ENCODE measurements at places on chromosomes 13 and 19. TPM values are rescaled to one million over a fixed set of nuclear protein-coding genes. Genes with fewer than 3 reads are reported as not detected.

GRCh38 chr19:44637390-44637764 is 6.3 kb upstream of the PVR start:
- no peak for DNase-seq

GRCh38 chr13:48334534-48335127 is 31.1 kb downstream of the RB1 start:
- peak; percentile 47 for DNase-seq

GRCh38 chr19:40239415-40240226 is 13.1 kb upstream of the CCNP start:
- DNase-seq: no peak

- DNase-seq: no peak
Measured at GRCh38 chr13:100630555-100630954, 42.0 kb upstream of the GGACT start.

DNA sequence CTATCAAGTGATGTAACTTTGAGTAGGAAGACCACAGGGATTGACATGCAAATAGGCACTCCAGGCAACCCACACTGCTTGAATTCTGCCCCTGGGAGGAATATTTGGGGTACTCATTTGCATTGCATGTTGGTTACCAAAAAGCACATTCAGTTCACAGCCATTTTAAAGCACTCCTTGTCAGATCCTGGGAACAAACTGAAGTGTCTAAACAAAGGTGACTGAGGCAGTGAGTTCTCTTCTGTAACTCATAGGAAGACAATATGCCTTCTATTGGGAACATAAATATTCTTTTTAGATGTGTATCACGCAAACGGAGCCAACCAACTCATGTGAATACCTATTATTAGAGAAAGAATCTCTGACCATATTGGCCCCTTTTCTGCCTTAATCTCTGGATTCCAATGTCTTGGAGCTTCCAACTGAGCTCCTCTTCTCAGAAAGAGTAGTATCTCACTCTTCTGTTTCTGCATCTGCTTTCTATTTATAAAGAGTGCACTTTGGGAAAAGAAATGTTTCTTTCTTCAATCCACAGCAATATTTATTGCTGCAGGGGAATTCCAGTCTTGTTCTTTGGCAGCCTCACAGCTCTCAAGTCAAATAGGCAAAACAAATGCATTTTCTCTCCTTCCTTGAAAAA is 125.7 kb upstream of the NBEA start:
- DNase-seq: peak; percentile 47

GRCh38 chr13:97695684-97696083 is 257.8 kb upstream of the IPO5 start:
- peak; percentile 75 for DNase-seq

GRCh38 chr13:102707467-102707866 is 12.6 kb upstream of the METTL21C start:
- peak; percentile 97 for DNase-seq

DNA sequence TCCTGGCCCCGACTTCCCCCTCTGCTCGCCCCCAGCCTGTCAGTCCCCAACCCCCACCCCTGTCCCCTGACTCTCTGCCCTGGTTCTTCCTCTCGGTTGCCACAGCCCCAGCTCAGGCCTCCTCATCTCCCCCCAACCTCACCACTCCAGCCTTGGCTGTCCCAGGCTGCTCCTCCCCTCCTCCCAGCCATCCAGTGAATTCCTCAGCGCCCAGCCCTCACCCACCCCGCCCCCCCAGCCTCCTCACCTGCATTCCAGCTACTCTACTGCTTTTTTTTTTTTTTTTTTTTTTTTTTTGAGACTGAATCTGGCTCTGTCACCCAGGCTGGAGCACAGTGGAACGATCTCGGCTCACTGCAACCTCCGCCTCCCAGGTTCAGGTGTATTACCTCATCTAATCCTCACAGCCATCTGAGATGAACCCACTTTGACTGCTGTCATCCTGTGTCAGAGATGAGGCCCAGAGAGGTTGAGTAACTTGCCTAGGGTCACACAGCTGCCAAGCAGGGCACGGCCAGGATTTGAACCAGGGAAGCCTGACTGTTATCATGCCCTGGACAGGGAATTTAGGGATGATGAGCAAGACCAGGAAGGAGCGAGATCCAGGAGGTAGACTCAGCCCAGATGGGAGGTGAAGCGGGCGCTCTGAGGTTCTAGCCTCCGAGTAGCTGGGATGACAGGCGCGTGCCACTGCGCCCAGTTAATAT is 2.6 kb downstream of the SULT2B1 start:
- DNase-seq: peak; percentile 58

- DNase-seq: no peak
Measured at GRCh38 chr19:991174-991931, 7.2 kb downstream of the WDR18 start.

GRCh38 chr13:112702986-112703379 is 13.1 kb downstream of the ATP11A start:
- no peak for DNase-seq

DNA sequence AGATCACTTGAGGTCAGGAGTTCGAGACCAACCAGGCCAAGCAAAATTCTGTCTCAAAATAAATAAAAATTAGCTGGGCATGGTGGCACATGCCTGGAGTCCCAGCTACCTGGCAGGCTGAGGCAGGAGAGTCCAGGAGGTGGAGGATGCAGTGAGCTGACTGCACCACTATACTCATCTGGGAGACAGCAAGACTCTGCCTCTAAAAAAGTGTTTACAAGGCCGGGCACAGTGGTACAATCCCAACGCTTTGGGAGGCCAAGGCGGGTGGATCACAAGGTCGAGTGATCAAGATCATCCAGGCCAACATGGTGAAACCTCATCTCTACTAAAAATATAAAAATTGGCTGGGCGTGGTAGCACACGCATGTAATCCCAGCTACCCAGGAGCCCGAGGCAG is 4.2 kb upstream of the DAPK3 start:
- DNase-seq: no peak

DNA sequence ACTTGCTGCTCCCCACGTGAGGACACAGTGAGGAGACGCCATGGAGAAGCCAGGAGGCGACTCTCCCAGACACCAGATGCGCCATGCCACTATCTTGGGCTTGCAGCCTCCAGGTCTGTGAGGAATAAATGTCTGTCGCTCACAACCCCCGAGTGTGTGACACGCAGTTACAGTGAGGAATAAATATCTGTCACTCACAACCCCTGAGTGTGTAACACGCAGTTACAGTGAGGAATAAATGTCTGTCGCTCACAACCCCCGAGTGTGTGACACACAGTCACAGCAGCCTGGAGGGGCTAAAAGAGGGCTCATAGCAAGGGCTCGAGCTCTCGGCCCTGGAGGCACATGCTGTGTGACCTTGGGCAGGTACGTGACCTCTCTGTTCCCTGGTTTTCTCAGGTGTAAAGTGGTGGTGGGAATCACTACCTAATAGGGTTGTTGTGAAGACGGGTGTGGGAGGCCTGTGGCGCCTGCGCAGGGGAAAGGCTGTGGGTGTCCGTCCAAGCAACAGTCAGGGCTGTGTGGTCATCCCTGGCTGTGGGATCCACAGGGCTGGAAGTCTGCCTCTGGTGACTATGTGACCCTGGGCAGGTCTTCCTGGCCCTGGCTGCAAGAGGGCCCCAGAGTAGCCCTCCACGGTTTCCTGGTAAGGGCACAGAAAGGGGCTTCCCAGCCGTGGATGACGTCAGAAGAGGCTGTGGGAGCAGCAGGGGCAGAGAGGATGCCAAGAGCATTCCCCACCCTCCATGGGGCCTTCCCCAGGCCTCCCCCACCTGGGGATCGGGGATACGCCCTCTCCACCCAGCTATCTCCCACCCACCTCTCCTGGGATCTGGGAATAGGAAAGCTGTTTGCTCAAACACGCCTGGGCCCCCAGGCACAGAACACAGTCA is 77.7 kb downstream of the C1QTNF9 start:
- no peak for DNase-seq

GRCh38 chr19:45901432-45901911 is 941 bp downstream of the MYPOP start:
- no peak for DNase-seq

GRCh38 chr19:5093948-5094718 is 125.2 kb downstream of the KDM4B start:
- DNase-seq: no peak

GRCh38 chr13:73177017-73177416 is 118.2 kb downstream of the KLF5 start:
- DNase-seq: no peak

DNA sequence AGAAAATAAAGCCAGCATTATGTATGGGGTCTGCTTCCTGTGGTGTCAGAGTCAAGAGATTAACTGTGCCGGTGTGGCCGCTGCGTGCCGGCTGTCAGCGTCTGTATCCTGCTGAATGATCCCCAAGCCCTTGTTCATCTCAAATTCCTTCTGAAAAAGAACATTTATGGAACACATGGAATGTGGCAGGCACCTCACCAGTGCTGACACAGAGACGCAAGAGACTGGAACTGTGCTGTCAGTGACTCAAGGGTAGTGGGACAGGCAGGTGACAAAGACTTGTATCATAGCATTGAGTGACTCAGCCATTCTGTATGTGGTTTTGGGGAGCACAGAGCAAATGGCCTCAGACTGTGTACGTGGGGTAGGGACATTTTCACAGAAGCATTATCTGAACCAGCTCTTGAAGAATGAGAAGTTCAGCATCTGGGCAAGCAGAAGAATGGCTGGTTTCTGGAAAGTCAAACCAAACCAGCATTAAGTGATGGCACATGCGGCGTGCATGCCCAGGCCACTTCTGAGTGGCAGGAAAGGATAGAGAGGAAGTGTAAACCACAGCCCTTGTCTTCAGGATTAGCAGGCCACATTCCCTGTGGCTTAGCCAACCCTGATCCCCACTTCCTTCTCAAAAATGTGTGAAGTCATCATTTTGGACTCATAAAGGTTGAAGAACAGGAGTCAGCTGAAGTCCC is 54.0 kb upstream of the IRS2 start:
- peak; percentile 71 for DNase-seq

GRCh38 chr19:53958168-53958571 is 4.6 kb upstream of the CACNG8 start:
- DNase-seq: no peak

DNA sequence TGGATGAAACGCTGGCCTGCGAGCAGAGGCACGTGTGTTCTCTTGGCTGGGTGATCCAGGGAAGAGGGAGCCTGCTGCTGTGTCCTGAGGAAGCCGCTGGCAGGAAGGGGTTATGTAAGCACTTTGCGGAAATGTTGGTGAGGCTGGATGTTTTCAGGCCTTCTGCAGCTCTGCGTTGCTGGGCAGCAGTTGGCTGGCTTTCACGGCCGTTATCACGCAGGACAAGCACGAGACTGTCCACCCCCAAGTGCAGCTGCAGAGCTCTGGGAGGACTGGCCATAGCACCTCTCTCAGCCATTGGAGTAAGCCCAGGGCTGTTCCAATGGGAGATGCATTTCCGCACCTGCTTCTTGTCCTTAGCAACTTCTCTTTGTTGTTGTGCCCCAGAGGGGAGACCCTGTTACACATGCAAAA is 146.9 kb upstream of the SOX21 start:
- no peak for DNase-seq

- peak; percentile 6 for DNase-seq
Measured at GRCh38 chr13:35388441-35389355, 87.8 kb downstream of the MAB21L1 start.

DNA sequence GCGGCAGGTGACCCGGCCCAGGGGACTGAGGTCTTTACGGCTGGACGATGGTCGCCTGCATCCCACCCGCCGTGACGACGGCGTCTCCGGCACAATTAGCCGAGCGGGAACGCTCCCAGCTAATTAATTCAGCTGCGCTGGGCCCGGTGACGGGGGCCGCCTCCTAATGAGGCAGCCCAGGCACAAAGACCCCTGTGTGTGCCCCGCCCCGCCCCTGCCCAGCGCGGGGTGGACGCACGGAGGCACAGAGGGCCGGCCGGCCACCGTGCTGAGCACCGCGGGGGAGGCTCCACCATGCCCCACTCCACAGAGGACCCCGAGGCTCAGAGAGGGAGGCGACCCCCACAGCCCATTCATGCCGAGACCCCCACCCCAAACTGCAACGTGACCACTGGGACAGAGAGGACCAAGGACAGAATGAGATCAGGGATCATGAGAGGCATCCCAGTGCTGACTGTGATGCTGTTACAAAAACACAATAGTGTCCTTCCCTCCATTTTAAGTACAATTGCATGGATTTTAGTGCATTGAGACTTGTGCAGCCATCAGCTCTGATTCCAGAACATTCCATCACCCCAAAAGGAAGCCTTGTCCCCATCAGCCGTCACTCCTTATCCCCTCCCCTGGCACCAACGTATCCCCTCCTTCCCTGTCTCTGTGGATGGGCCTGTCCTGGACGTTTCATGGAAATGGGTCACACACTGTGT is 17.0 kb downstream of the EFNA2 start:
- DNase-seq: no peak

GRCh38 chr13:112056739-112057438 is 10.1 kb upstream of the SOX1 start:
- DNase-seq: no peak

GRCh38 chr19:31268751-31269383 is 80.4 kb downstream of the TSHZ3 start:
- DNase-seq: no peak

DNA sequence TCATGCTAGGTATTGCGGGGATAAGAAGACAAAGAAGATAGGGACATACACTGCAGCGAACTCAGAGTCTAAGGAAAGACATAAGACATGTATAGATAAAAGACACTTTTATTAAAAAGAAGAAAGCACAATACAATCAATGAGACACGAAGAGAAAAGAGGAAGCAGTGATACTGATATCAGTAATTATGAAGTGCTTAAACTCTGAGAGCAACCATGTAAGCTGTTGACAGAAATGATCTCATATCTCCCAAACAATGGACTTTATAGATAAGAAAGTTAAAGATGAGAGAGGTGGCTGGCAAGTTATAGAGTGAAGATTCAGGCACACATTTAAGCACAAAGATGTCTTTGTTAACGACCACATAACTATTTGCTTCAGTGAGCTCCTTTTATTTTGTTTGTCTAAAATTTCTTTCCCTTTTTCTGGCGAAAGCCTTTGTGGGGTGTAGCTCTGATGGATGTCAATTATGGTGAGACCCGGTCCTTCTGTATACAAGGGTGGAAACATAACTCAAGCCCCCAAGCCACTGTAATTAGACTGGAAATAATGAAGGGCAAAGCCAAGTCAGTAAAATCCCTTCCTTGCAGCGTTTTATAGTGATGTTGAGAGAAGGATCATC is 818.0 kb upstream of the SLC10A2 start:
- no peak for DNase-seq

The ARHGAP45 gene
- 13.4 TPM for total RNA-seq

The MAG gene
- total RNA-seq: not detected

The CBY2 gene
- not detected for total RNA-seq

The N4BP2L1 gene
- total RNA-seq: 4.7 TPM

The ZNF90 gene
- 3.6 TPM for total RNA-seq

The URAD gene
- total RNA-seq: not detected

The CAB39L gene
- 12.2 TPM for total RNA-seq

The FPR1 gene
- 0.40 TPM for total RNA-seq

The NBEA gene
- 31.2 TPM for total RNA-seq

The TUBA3C gene
- not detected for total RNA-seq

The MAP4K1 gene
- 0.25 TPM for total RNA-seq

The HIF3A gene
- total RNA-seq: 1.1 TPM

The ZNF599 gene
- total RNA-seq: 7.2 TPM

The CYP4F12 gene
- not detected for total RNA-seq

The FLT3 gene
- under 0.01 TPM for total RNA-seq

The ZNF208 gene
- total RNA-seq: 1.4 TPM

Data from renal cortical epithelial cell (primary cell).